Stimulated activated CD4-positive, alpha-beta T cell treated with anti-CD3 and anti-CD28 coated beads, Interleukin-1b, Interleukin-23, amount 100 ng/mL, for 4 hours (primary cell): ENCODE measurements at places on chromosomes 2 and 18.

DNA sequence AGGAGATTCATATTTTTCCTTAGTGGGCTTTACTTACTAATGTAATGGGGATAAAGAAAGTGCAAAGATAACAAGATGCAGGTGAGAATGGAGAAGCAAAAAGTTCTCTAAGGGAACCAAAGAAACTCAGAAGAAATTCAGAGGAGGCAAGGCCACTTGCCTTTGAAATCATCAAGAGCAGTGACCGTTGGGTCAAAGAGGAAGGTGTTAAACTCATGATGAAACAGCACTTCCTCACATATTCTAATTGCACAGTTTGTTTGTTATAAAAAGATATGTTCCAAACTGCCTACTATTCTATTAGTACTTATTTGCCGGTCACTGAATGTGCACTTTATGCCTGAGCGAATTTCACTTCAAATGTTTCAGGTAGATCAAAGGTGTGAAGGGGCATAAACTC, 975.1 kb downstream of the BCL11A start:
- no peak for DNase-seq

GRCh38 chr2:113232740-113233139, 46.0 kb downstream of the PAX8 start:
- DNase-seq = no peak

DNA sequence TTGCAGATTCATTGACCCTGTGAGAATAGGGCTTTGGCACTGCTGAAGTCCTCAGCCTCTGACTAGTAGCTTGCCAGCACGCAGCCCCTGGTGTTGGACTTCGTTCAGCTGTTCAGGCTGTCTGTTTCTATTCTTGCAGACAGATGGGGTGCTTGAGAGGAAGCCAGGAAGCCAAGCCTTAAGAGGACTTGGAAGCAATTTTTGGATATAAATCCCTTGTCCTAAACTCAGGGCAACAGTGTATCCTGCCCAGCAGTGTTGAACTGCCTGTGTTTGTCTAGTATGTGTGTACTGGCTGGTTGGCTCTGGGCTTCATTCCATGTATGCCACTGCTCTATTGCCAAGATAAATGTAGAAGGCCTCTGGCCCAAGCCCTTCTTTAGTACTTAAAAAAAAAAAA, 108.6 kb downstream of the COMMD1 start:
- no peak for DNase-seq

DNA sequence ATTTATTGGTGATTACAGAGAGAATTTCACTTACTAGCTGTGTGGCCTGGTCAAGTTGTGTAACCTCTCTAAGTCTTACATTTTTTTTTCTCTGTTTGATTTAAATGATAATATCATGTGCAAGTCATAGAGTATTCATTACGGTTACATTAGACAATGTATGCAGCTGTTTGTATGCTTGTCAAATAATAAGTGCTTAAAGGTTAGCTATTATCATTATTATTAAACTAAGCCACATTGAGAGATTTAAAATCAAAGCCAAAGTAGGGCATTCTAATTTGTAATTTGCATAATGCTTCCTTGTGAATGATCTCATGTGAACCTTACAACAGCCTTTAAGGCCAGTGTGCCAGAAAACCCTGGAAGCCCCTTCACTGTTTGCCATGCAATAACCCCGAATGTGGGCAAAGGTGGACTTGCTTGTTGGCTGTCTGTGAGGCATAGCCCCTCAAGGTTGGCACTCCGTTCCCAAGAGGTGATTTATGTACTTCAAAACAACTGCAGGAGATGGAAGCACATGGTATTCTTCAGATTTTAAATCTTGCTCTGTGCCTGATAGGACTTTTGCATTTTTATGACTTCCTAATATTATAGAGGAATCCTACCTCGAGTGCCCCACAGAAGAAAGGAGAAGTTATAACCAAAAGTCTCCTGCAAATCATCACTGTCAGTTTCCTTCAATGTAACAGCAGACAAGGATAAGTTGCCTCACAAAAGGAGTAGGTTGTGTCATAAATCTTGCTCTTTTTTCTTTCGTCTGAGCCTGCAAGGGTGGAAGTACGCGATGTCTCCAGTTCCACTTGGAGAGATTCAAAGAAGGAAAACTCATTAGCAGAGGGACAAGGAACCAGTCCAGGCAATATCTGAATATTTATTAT, 272.0 kb downstream of the TGIF1 start:
- DNase-seq = no peak

GRCh38 chr2:25056098-25056821, 14.4 kb downstream of the EFR3B start:
- no peak for DNase-seq
